Fibroblast of skin of left quadriceps (primary cell): ENCODE measurements at places on chromosomes 6 and 20.

DNA sequence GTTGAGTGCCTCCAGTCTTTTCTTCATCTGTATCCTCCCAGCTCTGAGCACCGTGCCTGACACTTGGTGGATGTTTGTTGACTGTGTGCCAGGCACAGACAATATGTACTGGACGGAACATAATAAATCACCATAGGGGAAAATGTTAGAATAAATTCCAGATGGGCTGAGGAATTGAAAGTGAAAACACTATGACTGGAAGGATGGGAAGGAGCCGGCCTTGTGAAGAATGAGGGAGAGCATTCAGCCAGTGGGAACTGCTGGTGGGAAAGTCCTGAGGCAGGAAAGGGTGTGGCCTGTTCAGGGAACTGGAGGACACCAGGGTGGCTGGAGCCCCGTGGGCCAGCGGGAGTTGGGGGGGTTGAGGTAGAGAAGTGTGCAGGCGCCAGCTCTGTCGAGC is 75.4 kb downstream of the MTHFD1L start:
- DNase-seq = peak; percentile 92

DNA sequence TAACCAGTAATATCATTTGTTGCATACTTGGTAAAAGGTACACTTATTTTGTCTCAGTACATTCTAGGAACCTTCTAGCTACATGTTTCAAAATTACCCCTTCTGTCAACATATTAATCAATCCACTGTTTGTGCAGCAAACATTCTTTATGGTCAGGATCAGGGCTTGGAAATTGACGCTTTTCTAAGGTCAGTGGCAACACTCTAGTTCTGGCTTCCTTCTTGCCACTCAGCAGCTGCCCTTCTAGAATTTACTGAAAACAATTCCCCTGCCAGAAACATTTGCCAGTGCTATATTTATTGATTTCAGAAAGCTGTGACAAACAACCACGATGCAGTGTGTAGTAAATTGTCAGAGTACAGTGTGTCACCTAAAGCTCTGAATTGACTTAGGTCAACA is 84.7 kb upstream of the FBXL4 start:
- DNase-seq = no peak

DNA sequence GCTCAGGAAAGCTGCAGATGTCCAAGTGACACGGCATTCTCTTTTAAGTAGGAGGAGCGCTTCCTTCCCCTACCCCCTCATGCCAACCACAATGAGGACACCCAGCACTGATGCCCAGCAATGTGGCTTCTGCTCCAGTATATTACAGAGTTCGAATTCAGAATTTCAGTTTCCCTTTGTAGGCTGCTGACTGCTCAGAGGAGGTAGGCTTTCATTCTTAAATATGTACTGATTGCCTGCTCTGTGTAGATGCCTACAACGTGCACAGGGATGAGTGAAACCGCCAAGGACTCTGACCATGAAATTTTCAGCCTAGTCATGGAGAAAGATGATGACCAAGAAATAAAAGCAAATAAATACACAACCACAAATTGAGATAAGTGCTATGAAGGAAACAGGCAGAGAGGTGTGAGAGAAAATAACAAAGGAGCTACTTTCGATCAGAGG is 50.9 kb upstream of the TNFAIP3 start:
- no peak for DNase-seq

DNA sequence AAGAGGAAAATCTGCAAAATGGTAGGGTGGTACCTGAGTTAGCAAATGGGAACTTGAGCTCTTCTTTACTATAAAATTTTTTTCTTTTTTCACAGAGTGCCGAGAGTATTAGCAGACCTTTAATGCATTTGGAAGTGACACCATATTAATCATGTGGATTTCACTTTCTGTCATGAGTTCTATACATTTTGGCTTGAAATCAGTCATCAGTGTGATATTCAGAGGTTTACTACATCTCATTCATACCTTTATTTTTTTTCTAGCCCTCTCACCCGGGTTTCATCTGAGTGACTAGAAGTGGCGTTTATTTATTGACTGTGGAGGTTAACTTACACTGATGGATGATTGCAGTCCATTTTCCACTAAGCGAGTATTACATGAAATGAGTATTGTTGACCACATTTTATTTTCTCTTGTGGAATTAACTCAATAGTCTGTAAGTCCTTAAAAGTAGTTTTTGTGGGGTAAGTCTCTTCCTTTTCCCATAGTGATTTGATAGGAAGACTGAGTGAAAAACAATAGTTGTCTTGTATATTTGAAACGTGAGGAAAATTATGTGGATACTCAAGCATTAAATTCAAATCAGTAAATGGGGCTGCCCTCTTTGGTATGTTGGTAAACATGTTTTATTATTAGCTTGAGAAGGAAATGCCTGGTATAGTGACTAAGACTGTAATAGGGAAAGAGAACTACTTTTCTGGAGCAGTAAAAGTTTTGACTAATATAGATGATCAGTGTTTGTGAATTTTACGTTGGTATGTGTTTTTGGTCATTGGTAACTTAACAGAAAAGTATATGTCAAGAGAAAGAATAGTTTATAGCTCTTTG is 55.5 kb downstream of the JARID2 start:
- no peak for DNase-seq

DNA sequence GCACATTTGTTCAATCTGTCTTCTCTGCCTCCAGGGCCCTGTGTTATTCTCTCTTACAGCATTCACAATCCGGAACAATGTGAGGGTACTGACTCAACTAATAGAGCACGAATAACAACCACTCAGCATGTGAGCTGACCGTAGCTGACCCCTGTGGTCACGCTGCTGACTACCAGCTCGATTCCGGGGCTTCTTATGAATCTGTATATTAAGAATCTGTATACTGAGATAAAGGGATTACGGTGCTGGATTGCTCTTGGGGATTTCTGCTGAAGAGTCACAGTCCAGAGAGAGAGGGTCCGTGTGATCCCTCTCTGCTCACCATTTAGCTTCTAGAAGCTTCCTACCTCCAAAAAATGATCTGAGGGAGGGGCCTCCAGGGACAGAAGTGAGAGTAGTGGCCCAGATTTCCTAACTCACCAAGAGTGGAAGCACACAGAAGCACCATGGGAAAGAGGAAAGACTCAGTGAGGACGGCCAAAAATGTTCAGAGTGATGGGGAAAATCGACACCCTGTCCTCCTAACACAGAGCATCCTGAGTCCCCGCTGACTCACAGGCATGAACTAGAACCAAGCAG is 156.2 kb downstream of the THBS2 start:
- DNase-seq = peak; percentile 55

- no peak for DNase-seq
Observed at GRCh38 chr6:35191889-35192288, 21.9 kb upstream of the SCUBE3 start.

DNA sequence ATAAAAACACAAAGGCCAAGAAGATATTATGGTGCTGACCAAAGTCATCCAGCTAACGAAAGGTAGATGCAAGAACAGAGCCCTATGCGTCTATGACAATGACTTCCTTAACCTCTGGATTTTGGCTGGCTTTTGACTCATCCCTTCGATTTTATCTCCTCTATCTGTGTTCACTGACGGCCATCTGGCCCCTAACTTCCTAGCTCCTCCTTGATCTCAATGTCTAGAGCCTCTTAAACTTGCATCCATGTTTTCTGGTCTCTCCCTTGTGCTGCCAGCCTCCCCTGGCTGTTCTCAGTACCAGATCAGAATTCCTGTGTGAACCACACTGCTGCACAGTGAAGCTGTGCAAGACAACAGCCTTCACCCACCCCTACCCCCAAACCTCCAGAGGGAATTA is 452.9 kb downstream of the UTRN start:
- no peak for DNase-seq

GRCh38 chr20:23612396-23612795 is 6.7 kb upstream of the CST9 start:
- DNase-seq = no peak

DNA sequence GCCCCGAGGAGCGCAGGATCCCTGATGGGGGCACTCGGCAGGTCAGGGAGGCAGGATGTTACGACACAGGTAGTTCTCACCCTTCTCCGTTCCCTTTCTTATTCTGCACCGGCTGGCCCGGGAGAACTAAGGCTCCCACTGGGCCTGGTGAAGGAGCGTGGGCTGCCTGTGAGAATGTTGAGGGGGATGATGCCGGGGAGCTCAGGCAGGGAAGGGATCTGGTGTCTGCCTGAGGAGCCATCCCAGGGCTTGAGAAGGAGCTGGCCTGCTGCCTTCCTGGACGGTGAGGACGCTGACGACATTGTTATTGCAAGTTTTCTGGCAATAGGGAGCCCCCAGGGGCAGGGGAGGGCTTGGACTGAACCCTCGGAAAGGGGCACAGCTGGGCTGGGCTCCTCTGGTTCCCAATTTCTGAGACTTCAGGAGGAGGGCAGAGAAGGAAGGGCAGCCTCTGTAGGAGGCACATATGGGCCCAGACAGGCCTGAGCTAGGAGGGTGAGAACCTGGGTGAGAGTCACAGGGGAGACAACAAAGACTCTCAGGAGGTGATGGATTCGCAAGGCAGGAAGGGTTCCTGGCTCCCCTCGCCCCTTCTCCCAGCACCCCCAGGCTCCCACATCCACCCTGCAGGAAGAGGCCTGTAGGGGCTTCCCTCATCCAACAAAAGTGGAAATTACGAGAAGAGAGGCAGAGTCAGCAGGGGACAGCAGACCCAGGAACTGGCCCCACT is 32.8 kb downstream of the CYP21A2 start:
- DNase-seq = no peak

- DNase-seq = no peak
Observed at GRCh38 chr20:52978851-52979250, 6.7 kb downstream of the TSHZ2 start.

- DNase-seq = no peak
Observed at GRCh38 chr20:22626496-22626895, 42.1 kb upstream of the FOXA2 start.

GRCh38 chr6:166776571-166776970 is 149.5 kb upstream of the RPS6KA2 start:
- DNase-seq = no peak

GRCh38 chr20:39524371-39524911 is 562.3 kb downstream of the DHX35 start:
- no peak for DNase-seq

- DNase-seq = peak; percentile 65
Observed at GRCh38 chr6:113414511-113414910, 442.6 kb upstream of the MARCKS start.

DNA sequence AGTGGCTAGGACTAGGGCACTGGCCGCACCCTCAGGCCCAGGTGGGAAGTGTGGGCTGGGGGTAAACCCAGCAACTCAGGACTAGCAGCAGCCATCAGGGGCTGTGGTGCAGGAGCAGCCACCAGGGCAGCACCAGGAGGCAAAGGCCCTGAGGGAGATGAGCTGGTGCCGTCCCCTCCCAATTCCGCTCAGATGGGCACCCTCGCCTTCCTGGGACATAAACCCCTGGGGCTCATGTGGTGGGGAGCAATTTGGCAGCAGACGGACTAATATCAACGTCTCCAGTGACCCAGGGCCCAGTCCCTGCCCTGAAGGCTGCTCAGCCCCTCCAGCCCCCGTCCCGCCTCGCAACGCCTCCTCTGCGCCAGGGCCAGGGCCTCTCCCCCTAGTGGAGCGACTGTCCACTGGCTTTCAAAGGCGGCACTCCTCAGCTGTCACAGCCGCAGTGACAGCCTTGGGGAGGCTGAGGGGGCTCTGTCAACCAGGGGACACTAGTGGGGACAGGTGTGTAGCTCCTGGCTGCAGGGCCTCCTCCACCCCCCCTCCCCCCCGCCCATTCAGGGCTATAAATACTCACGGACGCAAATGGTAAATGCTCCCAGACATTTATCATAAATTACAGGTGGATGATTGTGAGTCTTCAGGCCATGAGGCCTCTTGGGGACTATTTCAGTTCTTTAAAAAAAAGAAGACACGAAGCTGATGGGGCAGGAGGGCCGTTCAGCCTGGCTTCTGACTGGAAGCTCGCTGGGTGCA is 349.9 kb downstream of the ZFAND3 start:
- DNase-seq = no peak

DNA sequence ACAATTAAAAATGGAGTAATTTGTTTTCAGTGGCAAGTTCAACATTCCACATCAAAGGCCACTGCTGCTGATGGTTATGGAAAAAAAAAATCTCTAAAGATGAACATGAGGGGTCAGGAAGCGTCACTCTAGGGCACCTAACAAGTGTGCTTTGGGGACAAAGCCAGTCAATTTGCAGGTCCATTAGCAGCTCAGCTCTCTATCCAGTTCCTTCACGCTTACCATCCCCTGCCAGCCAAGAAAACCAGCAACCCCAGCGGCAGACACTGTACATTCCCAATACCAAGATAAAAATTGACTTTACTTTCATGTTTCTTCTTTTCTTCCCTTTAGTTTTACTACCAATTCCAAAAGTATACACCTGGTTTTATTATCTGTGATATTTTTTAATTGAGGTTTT is 10.1 kb downstream of the RFX6 start:
- no peak for DNase-seq

- no peak for DNase-seq
Observed at GRCh38 chr6:14130435-14131075, 13.0 kb downstream of the CD83 start.

GRCh38 chr20:40692240-40693011 is 3.4 kb upstream of the MAFB start:
- no peak for DNase-seq

GRCh38 chr6:50979171-50979525 is 160.5 kb downstream of the TFAP2B start:
- DNase-seq = no peak

- no peak for DNase-seq
Observed at GRCh38 chr20:6993511-6993910, 226.0 kb downstream of the BMP2 start.

DNA sequence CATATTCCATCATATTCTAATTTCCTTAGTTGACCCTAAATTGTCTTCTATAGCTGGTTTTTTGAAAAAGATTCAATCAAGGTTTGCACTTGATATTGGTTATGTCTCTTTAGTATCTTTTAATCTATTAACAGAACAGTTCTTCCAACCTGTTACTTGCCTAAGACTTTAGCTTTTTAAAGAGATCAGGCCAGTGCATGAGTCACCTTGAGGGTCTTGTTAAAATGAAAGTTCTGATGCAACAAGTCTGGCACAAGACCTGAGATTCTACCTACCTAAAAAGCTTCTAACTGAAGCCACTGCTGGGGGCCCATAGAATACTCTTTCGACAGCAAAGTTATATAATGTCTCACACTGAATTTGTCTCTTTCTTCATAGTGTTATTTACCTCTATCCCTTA is 3.2 kb downstream of the USP45 start:
- DNase-seq = no peak

GRCh38 chr6:22357724-22358189 is 60.9 kb upstream of the PRL start:
- DNase-seq = no peak
